Forelimb muscle (tissue), 1 donor: ENCODE measurements at places on chromosomes 13 and 19. TPM values are rescaled to one million over a fixed set of nuclear protein-coding genes. Genes with fewer than 3 reads are reported as not detected.
A peak's percentile ranks its signal among the peaks of the same experiment; 100 is the strongest.

Gene FFAR1
- not detected for polyA plus RNA-seq

Gene TSSK6
- polyA plus RNA-seq: 0.56 TPM

Gene SYCN
- not detected for polyA plus RNA-seq

Gene UBE2L5
- polyA plus RNA-seq: 0.52 TPM

DNA sequence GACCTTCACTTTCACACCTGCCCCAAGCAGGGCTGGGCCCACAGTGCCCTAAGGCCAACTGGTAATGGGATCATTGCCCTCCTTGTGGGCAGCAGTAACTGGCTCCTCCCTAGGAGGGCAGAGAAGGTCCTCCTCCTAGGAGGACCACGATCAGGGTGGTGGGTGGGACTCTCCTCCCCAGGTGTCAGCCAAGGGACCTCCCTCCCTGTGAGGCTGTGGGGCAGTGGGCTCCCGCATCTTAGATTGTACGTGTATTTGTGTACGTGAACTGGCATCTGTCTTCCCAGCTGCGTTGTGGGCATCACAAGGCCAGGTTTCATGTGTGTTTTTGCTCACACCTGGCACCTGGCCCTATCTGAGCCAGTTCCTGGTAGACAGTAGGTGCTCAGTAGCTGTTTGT is 111.8 kb downstream of the SOX1 start:
- DNase-seq: no peak

- peak; percentile 85 for DNase-seq
These were observed 732 bp upstream of the DCLK1 start for GRCh38 chr13:36131931-36132297.

DNA sequence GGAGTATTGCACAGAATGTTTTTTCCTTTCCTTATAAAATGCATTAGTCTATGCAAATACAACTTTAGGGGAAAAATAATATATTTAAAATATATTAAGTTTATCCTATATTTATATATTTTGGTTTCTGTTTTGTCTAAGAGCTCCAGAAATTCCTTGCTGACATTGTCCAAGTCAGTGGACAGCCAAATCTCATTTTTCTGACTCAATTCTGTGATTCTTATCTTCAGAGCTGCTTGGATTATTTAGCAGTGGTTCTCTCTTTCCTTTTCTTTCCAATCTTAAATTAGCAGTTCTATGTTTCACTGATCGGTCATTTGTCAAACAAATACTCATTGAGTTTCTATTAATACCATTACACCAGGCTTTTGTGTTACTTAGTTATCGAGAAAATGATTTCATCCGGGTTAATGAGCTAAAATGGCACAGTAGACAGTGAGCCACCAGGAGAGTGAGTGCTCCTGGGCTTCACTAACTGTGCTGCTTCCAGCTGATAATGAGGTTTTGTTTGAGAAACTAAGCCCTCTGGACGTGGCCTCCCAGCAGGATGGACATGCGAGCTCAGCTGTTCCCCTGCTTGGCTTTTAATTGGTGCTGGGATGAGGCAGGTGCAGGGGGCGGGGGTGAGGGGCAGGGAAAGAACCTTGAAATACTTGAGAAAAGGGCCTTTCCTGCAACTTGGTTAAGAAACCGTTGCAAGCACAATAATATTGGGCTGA is 44.0 kb downstream of the ATP11A start:
- no peak for DNase-seq
